ENCODE measurements at places on chromosomes 2 and 18.

DNA sequence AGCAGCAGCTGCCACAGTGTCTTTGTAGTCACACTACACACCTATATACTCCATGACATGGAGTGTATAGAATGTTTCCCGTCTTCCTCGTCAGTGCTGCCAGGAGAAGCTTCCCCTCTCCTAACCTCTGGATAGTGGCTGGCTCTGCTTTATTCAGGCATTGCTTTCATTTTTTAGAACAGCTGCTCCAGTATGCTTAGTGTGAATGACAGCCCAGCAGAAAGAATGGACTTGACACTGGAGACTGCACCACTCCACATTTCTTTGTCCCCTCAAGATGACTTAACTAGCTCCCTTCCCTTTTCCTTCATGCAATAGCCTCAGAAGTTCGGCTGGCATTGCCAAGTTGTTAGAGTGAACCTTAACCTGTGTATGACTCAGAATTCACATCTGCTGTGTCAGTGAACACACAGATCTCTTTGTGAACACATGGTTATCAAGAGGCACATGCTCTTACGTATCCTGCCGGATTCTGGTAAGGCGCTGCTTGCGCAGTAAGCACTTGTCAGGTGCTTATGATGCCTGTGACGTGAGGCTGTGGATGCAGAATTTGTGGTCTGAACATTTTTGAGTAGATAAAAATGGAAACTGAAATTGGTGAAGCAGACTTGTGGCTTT lies 73.9 kb downstream of the NEDD4L start:
- DNase-seq, result no peak

- no peak for DNase-seq
Measured at GRCh38 chr2:236823963-236824362, 254.3 kb downstream of the ACKR3 start.

DNA sequence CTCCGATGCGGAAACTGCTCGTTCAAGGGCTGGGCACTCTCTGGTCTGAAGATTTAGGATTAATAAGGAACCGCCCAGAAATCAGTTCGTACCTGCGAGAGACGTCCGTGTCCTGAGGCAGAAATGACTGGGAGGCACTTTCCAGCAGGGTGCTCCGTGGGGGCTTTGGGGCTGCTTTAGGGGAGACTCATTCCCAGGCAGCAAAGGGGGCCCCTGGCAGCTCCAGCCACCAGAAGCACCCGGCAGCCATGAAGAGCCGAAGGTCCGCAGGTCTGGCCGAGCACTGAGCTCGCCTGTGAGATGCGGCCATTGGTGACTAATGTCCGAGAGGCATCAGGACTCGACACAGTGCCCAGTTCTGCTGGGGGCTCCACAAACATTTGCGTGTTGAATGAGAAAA lies 20.9 kb downstream of the KCNG2 start:
- no peak for DNase-seq

DNA sequence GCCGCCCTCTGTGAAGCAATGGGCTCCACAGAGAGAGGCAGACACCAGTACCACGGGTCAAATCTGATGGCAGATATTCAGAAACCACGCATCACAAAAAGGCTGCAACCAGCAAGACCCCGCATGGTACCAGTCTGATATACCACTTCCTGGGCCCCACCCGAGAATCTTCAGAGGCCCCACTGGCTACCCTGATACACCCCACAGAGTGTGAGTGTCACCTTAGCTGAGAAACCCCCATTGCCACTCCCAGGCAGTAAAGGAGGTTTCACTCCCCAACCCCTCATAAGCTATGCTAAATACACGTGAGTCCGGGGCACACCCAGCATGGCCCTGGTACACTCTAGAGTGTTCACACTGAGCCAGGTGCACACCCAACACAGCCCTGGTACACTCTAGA lies 160.0 kb downstream of the EIPR1 start:
- no peak for DNase-seq

- DNase-seq, result no peak
Measured at GRCh38 chr2:56369316-56369715, 185.5 kb downstream of the CCDC85A start.
